ENCODE measurements at places on chromosomes 12 and 14. TPM values are rescaled to one million over a fixed set of nuclear protein-coding genes. Genes with fewer than 3 reads are reported as not detected.

The IAPP gene
- polyA plus RNA-seq: not detected

The SLC38A2 gene
- 69.4 TPM for polyA plus RNA-seq

The DAO gene
- polyA plus RNA-seq: 1.0 TPM

The AKAP5 gene
- polyA plus RNA-seq: 4.4 TPM

The CIDEB gene
- polyA plus RNA-seq: 8.6 TPM

The SPRYD3 gene
- 27.0 TPM for polyA plus RNA-seq
